ENCODE measurements at places on chromosomes 4 and X. TPM values are rescaled to one million over a fixed set of nuclear protein-coding genes. Genes with fewer than 3 reads are reported as not detected.
A peak's percentile ranks its signal among the peaks of the same experiment; 100 is the strongest.

Gene ZMAT1
- 17.7 TPM for total RNA-seq

Gene TLR10
- not detected for total RNA-seq

Gene PPP2R2C
- total RNA-seq: 7.9 TPM

GRCh38 chr4:77347351-77347966 is 190.5 kb downstream of the CCNG2 start:
- H3K27me3 ChIP-seq: no peaks in the 10 kb centered on the region
- no peak overlapping the region for H3K4me3 ChIP-seq
- no peak for DNase-seq
- no peak overlapping the region for H3K27ac ChIP-seq
- no peaks in the 10 kb centered on the region for H3K4me1 ChIP-seq

- H3K27ac ChIP-seq: no peak overlapping the region
- H3K4me1 ChIP-seq: no peaks in the 10 kb centered on the region
- no peaks in the 10 kb centered on the region for H3K27me3 ChIP-seq
Observed at GRCh38 chr4:89337681-89338080, 30.1 kb upstream of the GPRIN3 start.

GRCh38 chrX:119187298-119187697 is 48.8 kb upstream of the PGRMC1 start:
- H3K27me3 ChIP-seq: no peaks in the 10 kb centered on the region
- H3K4me3 ChIP-seq: no peak overlapping the region
- no peaks in the 10 kb centered on the region for H3K36me3 ChIP-seq
- no peaks in the 10 kb centered on the region for H3K4me1 ChIP-seq

DNA sequence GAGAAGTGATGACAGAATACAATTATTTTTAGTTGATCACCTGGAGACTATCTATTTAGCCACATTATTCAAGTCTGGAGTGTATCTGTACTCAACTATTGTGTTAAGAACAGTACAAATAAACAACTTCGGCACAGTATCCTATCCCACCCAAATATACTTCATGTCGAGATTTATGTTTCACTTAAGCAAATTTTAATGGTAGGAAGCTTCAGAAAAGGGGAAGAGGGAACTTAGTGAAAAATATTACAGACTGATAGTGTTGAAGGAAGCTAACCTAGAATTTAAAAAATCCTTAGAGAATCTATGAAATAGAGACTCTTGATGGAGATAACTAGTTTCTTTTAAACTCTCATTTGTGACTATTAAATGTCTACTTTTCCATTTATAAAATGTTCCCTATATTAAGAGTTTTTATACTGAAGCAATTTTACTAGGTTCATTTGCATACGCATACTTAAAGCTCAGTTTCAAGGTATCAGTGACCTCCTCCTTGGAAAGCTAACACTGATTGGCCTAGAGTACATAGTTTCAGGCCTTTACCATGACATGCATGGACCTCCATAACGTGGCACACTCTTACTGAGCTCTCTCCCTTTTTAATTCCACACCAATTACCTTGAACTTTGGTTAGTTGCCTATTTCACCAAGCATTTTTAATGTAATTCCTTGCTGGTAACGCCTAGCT is 197.7 kb downstream of the CAMK2D start:
- no peaks in the 10 kb centered on the region for H3K4me1 ChIP-seq
- H3K4me3 ChIP-seq: no peak overlapping the region
- H3K27me3 ChIP-seq: no peaks in the 10 kb centered on the region
- H3K36me3 ChIP-seq: no peaks in the 10 kb centered on the region

DNA sequence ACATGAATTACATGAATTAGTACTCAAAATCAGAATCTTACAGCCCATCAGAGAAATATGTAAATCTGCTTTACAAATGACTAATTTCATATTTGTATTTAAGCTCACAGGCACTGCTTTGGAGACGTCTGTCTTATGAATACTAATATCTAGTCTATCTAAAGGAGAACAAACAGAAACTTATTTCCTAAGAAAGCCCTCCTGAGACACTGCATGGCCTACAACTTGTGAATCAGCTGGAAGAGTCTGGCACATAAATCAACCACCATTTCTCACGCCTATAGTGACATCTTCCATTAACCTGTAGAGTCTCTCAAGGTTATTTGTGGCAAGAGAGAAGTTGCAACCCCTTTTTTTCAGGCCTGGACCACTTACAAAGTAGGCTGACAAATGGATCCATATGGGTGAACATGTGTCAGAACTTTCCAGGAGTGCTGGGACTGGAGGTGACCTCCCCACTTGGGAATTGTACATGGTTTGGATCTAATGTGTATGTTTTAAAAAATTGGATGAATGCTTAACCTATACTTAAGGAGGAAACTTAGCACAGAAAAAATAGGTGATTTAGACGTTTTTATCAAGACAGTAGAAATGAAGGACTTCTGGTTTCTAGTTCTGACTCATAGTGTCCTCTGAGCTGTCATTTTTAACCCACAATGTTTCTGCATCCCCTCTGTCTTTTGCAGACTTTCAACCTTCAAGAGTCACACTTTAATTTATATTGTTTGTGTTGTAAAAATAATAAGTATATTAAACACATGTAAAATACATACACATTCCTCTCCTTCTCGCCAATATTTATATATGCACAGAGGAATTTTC is 83.2 kb upstream of the ARHGAP24 start:
- H3K4me1 ChIP-seq: no peaks in the 10 kb centered on the region
- no peak for DNase-seq
- H3K27ac ChIP-seq: no peak overlapping the region
- no peaks in the 10 kb centered on the region for H3K36me3 ChIP-seq
- no peak overlapping the region for H3K4me3 ChIP-seq

Gene IBSP
- total RNA-seq: not detected

DNA sequence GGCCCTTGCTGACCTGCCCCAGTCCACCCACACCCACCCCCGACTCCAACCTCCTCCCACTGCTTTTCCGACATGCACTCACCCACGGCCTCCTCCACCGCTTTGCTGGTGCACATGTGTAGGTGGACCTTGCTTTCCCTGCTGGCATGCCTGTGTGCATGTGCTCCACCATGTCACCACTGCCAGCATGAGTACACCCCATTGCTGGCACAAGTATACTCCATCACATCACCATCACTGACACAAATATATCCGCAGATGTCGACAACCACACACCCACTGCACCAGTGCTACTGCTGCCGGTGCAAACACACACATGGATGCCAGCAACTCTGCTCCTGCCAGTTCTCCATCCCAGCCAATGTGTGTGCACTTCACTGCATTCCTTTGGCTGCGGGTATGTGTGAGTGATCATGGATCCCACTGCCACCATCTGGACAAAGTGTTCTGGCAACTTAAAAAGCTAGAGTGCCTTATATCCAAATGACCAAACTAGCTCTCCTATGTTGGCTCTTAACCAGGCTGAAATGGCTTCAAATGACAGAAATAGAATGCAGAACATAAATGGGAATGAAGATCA is 1072.3 kb downstream of the RAPGEF2 start:
- no peak for DNase-seq
- no peak overlapping the region for H3K27ac ChIP-seq

Gene NAP1L2
- 3.8 TPM for total RNA-seq

Gene ZGRF1
- 16.9 TPM for total RNA-seq

DNA sequence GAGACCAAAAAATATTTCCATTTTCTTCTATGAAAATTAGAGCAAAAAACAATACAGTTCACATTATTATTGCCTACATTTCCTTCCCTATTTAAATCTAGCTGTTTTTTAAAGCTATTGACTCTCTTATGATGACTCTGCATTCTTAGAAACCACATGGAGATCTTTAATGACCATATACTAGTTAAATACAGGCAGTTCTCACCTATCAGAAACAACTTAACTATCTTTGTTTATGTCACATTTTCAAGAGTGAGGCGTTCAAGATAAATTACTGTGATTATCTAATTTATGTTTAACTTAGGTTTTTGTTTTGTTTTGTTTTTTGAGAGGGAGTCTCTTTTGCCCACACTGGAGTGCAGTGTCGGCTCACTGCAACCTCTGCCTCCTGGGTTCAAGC is 3.0 kb downstream of the CISD2 start:
- no peak for DNase-seq
- no peak overlapping the region for H3K4me3 ChIP-seq
- peak overlapping the region; percentile 9 for H3K27ac ChIP-seq
- no peaks in the 10 kb centered on the region for H3K4me1 ChIP-seq
- no peaks in the 10 kb centered on the region for H3K36me3 ChIP-seq

DNA sequence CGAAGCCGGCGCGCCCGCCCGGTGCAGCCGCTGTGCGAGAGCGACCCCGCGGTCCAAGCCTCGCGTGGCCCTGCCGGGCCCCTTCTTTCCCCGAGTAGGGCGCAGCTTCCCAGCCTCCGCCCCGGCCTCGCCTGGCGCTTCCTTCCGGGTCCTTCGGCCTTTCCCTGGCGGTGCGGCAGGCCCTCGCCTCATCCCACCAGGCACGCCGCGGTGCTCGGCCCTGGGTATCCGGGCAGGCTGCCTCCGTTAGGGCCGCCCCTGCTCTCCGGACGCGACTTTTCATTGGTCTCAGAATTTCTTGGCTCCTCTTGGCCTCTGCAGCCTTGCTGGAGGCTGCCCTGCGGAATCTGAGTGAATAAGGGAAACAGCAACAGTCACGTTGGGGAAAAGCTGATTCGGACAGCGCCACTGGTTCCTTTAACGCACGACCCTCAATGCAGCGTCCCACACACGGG is 429 bp downstream of the UVSSA start:
- peak; percentile 72 for DNase-seq
- H3K27me3 ChIP-seq: no peaks in the 10 kb centered on the region
- peak overlapping the region; percentile 91 for H3K4me3 ChIP-seq
- H3K27ac ChIP-seq: peak overlapping the region; percentile 91
- no peaks in the 10 kb centered on the region for H3K36me3 ChIP-seq

Gene CCKAR
- not detected for total RNA-seq

DNA sequence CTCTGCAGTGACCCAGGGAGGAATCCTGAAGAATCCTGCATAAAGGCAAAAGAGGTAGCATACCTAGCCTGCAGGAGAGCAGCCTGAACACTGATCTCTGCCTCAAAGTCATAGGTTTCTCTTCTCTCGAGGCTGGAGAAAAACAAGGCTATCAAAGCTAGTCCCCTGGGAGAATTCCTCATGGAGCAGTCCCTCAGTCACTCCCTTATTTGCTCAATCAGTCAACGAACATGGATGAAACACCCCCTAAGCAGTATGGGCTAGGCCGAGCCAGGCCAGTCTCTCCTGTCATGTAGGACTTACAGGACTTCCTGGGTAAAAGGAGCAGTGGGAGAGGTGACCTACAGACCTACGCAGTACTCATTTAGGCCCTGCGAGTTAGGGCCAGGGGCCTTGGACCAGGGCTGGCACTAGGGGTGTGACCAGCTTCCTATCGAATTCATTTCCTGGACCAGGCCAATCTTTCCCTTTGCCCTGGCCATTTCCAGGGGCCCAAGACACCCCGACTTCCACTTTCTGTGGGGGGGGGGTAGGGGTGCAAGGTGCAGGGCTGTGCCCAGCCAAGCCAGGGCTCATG is 164.1 kb downstream of the EFNB1 start:
- H3K4me1 ChIP-seq: peaks cover 6% of the 10 kb centered on the region
- no peaks in the 10 kb centered on the region for H3K36me3 ChIP-seq
- no peaks in the 10 kb centered on the region for H3K27me3 ChIP-seq
- no peak overlapping the region for H3K4me3 ChIP-seq
- H3K27ac ChIP-seq: no peak overlapping the region

GRCh38 chrX:50432829-50433289 is 37.8 kb downstream of the DGKK start:
- H3K4me3 ChIP-seq: no peak overlapping the region
- no peak overlapping the region for H3K27ac ChIP-seq
- no peaks in the 10 kb centered on the region for H3K27me3 ChIP-seq
- no peak for DNase-seq

GRCh38 chr4:72430050-72430449 is 139.0 kb downstream of the ADAMTS3 start:
- no peak overlapping the region for H3K4me3 ChIP-seq
- no peak for DNase-seq
- H3K27ac ChIP-seq: no peak overlapping the region
- H3K4me1 ChIP-seq: peaks cover 6% of the 10 kb centered on the region

DNA sequence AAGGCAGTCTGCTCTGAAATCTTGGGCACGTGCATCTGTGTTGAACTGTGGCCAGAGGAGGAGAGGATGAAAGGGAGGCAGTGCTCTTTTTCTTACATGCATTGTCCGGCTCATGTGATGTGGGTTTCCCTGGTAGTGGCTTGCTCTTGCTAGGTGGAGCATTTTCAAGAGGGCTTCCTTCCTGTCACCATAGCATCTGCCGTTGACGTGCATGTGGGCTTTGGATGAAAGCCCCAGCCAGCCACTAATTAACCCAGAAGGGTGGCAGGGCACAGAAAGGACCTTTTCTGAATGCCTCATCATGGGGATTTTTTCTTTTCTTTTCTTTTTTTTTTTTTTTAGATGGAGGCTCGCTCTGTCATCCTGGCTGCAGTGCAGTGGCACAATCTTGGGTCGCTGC is 121.3 kb downstream of the GPR143 start:
- no peak overlapping the region for H3K4me3 ChIP-seq
- no peaks in the 10 kb centered on the region for H3K36me3 ChIP-seq
- no peak for DNase-seq
- H3K4me1 ChIP-seq: no peaks in the 10 kb centered on the region
- no peak overlapping the region for H3K27ac ChIP-seq

- H3K27ac ChIP-seq: no peak overlapping the region
- no peaks in the 10 kb centered on the region for H3K36me3 ChIP-seq
- no peaks in the 10 kb centered on the region for H3K4me1 ChIP-seq
- DNase-seq: no peak
- no peak overlapping the region for H3K4me3 ChIP-seq
- H3K27me3 ChIP-seq: no peaks in the 10 kb centered on the region
Observed at GRCh38 chr4:44861756-44862155, 135.4 kb upstream of the GNPDA2 start.

Gene LUZP4
- total RNA-seq: 13.7 TPM

GRCh38 chrX:123570011-123570590 is 162.8 kb downstream of the THOC2 start:
- no peaks in the 10 kb centered on the region for H3K27me3 ChIP-seq
- H3K36me3 ChIP-seq: no peaks in the 10 kb centered on the region
- no peak overlapping the region for H3K27ac ChIP-seq

- H3K4me3 ChIP-seq: no peak overlapping the region
- H3K4me1 ChIP-seq: no peaks in the 10 kb centered on the region
- H3K36me3 ChIP-seq: no peaks in the 10 kb centered on the region
- no peak for DNase-seq
Observed at GRCh38 chr4:93414041-93414550, 414.5 kb upstream of the ATOH1 start.

Gene EGFL6
- total RNA-seq: 1.7 TPM

- no peaks in the 10 kb centered on the region for H3K27me3 ChIP-seq
- H3K4me3 ChIP-seq: no peak overlapping the region
- no peaks in the 10 kb centered on the region for H3K4me1 ChIP-seq
- no peak for DNase-seq
Observed at GRCh38 chrX:10660171-10660570, 39.8 kb upstream of the MID1 start.

DNA sequence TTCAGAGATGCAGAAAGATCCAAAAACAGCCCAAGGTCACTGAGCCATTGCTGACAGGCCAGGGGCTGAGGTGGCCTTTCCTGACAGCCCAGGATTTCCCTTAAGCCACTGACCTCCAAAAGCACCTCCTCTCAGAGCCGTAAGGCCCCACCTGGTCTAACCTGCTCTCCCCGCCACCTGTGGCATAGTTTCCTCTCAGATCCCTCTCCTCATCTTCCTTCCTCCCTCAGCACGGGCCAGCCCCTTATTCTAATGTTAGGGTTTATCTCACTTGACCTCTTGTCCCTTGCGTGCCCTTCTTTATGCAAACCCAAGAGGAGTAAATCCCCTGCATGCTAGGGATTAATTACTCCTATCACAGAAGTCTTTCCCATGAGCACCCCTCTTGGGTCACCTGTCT is 113.0 kb downstream of the RBM47 start:
- no peak for DNase-seq
- no peak overlapping the region for H3K27ac ChIP-seq
- no peak overlapping the region for H3K4me3 ChIP-seq
- H3K4me1 ChIP-seq: no peaks in the 10 kb centered on the region
- no peaks in the 10 kb centered on the region for H3K36me3 ChIP-seq
- H3K27me3 ChIP-seq: no peaks in the 10 kb centered on the region
